ENCODE measurements at places on chromosomes 13 and 19.

- DNase-seq, result no peak
Observed at GRCh38 chr13:26320766-26321165, 66.8 kb downstream of the CDK8 start.

DNA sequence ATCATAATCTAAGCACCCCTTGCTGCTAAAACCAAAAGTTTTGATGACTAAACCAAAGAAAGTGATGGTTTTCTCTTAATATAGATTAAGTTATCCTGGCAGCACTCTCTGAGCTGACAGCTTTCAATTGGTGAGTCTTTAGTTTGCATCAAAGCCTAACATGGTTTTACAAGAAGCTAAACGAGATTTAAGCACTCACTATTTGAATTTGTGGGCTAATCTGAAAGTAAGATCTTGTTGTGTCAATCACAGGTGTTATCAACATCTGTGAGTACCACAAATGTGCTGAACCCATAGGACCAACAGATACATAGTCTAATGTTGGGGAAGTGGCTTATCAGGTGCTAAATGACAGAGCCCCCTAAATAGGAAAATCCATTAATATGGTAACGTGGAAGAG is 223.9 kb downstream of the LHFPL6 start:
- no peak for DNase-seq

DNA sequence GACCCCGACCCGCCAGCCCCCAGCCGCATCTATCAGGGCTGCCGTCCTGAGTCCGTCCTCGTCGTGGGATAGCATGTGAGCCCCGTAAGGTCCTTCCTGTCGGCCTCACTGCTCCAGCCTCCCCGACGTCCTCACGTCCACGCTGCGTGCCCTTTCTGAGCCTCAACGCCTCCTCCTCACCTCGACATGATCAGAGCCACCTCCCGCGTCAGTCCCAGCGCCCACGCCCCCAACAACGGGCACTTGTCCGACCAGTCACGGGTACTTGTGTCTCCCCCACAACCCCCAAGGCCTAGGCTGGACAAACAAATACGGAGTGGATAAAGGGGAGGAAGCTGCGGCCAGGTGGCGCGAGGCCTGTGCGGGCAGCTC is 665 bp downstream of the ZNF497 start:
- no peak for DNase-seq

DNA sequence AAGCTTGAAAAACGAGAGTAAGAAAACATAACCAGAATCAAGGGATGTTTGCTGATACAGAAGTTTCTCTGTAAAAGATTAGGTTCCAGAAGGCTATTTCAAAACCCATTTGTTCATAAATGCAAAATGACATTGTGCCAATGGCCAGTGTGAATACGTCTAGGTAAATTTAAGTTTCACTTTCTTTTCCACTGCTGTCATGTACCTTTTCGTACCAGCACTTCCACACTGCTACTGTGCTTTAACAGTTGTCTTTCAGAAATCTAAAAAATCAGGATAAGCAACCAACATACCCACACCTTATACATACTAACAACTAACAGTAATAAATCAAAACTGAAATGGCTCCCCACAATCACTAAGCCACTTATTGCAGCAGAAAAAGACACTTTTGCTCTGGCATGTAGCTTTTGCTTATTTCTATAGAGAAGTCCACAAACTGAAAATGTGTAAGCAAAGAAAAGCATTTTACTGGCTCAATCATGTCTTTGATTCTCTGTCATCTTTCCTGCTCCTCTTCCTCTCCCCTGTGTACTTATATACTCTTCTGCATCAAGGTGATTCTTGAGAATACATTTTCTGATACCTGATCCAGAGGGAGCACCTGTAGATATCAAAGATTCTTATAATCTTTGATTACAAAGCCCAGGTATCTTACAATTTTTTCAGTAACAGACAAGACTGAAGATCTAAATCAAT is 34.3 kb downstream of the ELF1 start:
- no peak for DNase-seq

GRCh38 chr19:47229676-47230053 is 1.3 kb downstream of the BBC3 start:
- peak; percentile 44 for DNase-seq

- DNase-seq, result no peak
Observed at GRCh38 chr13:70249332-70250064, 141.2 kb upstream of the KLHL1 start.

- DNase-seq, result peak; percentile 47
Observed at GRCh38 chr19:1967087-1967608, 26.2 kb downstream of the CSNK1G2 start.

GRCh38 chr13:52862358-52863206 is 14.1 kb upstream of the PCDH8 start:
- no peak for DNase-seq

DNA sequence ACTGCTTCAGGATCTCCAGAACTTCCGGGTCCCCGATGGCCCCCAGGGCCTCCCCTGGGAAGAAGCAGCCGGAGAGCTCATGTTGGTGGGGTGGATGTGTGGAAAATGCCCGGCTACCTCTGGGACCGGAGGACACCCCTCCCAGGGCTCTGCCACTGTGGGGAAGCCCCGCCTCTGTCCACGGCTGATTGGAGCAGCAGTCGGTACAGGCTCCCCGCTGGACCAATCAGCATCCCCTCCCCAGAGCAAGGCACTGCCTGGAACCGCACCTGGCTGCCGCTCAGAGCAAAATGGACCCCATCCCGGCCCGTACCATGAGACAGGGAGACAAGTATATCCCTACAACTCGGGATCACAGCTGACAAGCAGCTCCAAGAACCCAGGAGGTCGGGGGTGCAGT is 6.4 kb downstream of the DOHH start:
- DNase-seq, result peak; percentile 43

- DNase-seq, result no peak
Observed at GRCh38 chr13:90768116-90768515, 579.4 kb upstream of the MIR17HG start.

- no peak for DNase-seq
Observed at GRCh38 chr13:74190999-74191398, 56.8 kb upstream of the KLF12 start.

DNA sequence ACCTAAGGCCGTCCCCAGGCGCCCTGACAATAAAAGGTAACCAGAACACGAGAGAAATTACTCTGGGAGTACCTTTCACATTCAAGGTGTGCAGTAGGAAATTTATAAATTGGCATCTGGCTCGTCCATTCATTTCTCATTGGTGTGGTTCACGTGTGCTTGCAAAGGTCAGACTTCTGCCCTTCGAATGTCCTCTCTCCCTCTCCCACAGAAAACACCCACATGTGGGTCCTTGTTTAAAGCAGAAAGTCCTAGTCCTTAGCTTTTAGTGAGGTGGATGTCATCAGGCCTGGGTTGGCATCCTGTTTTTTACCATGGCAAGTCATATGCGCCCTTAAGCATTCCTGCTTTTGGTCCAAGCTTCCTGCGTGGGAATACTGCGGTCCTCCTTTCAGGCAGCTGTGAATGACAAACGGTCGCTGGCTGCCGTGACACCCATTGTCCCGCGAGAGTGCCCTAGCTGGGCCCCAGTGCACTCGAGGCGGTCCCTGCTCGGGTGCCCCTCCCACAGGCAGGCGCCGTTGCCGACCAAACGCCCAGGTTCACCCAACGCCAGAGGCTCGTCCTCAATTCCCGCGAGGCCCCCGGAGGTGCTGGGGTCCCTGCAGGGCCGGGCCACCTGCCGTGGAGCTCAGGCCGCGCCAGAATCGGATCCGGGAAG is at the start of gene NUDT19:
Gene NUDT19 (plus strand): TSS at position 531 of the 661 bp plus-strand sequence. CDS start 140 bp downstream, outside the sequence.
- peak; percentile 80 for DNase-seq

DNA sequence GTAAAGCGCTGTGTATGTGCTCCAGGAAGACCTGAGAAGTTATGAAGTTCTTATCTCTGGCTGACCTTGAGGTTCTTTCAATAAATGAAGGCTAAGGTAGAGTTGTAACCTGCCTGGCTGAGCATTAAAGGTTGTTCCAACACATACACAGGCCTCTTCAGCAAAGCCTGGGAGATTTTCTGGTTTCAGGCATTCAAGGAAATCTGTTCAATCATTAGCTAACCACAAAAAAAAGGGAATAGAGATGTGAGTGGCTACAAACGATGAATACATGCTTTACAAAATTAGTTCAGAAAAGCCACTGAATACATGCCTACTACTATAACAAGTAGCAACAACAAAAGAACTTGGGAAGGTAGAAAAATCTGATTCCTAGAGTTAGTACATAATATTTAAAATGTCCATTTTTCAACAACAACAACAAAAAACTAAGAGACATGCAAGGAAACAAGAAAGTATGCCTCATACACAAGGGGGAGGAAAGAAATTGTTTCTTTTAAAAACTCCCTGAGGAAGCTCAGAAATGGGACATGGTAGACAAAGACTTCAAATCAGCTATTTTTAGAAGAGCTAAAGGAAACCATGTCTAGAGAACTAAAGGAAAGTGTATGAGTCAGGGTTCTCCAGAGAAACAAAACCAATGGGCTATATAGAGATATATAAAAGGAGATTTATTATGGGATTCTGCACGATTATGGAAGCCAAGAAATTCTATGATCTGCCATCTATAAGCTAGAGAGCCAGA is 191.5 kb upstream of the IPO5 start:
- no peak for DNase-seq

DNA sequence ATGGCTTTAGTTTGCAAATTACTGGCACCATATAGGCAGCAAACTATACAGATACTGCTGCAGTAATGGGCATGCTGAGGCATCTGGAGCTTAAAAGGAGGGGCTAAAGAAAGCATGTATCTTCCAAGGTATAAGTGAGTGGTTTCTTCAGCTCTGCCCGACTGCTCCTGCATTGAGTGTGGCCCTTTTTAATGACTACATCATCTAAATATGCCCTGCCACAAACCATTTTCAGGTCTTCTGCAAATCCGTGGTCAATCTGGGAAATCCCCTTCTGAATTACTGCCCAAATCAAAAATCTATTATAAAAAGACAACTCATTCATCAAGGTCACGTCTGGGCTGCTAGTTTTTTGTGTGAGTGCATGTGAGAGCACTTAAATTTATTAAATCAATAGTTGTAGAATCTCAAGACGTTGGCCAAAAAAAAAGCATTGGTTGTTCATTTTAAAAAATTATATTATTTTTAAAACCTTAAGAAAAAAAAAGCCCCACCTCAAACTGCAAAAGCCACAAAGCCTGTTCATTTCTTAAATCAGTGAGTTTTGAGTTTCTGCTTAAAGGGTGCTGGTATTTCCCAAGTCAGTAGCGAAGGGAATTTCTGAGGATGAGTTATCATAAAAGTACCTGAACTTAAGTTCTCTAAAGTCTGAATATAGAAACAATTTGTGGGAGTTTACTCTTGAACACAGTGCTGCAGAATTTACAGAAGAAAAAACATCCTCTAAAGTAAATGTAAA is 16.3 kb downstream of the LCP1 start:
- DNase-seq, result no peak

DNA sequence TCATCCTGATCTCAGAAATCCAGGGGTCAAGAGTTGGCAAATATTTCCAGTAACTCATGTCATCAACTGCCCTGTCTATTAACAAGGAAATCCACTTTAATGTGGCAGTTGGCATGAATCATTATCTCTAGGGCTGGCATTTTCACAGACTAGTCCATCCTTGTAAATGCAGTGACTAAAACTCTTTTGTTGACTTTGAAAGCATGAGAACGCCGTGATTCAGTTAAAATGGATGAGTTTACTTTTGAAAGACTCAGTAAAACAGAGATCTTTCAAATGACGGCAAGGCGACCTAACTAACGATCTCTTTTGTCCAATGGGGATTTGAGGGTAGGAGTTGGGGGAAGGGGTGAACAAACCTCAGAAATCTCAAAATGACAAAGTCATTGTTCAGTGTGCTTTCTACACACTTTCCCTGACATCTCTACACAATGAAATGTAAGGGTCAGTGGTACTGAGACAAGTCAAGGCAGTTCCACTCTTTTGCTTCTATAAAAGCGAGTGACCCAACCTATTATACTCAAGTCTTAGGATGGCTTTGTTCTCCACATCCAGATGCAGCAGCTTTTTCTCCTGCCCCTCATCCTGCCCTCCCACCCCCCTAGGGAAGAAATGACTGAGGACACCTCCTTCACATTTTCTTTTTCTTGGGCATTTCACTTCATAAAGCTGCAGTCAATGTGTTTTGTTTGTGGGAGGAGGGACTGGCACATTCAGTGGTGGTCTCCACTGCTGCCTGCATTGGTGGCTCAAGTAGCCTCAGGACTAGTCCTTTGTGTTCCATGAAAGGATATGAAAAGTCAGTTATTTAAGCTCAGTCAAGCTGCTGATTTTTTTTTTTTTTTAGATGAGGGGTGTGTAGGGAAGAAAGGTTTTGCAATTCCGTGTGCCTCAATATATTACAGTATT is 200.5 kb downstream of the ABCC4 start:
- DNase-seq, result no peak

GRCh38 chr13:58165617-58166016 is 534.1 kb downstream of the PCDH17 start:
- no peak for DNase-seq

GRCh38 chr13:89755729-89756492 is 1591.6 kb upstream of the MIR17HG start:
- DNase-seq, result no peak

DNA sequence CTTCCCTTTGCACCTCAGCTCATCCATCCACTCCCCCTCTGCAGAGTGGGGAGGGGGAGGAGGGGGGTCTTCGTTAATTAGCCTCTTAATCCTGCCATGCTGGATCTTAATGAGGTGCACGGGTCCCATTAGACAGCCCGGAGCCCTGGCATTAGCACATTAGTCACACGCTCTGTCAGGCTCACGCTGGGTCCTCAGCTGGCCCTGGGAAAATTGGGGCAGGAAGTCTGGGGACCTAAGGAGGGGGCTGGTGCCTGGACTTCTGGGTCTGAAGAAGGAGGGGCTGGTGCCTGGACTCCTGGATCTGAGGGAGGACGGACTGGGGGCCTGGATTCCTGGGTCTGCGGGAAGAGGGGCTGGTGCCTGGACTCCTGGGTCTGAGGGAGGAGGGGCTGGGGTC is 444 bp upstream of the NCCRP1 start:
- no peak for DNase-seq

DNA sequence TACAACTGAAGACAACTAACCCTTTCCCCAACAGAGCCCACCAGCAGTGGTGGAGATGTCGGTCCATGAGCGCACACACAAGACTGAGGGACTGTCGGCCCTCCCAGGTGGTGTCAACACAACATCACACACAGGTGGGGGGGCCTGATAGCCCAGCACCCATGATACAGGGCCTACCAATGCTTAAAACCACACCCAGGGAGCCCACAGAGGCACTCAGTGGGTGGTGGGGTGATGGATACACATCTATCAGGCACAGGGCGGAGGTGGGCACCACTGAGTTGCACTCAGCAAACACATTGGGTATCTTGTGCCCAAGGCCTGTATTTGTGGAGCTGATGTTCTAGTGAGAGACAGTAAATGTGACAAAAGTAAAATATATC is 7.0 kb upstream of the ZFP36 start:
- no peak for DNase-seq

GRCh38 chr13:66329988-66330451 is 900.1 kb downstream of the PCDH9 start:
- DNase-seq, result no peak

Measured in activated T-cell treated with anti-CD3 and anti-CD28 coated beads, Interleukin-2, amount 50 U/mL, for 1 hour (primary cell).